Ecto neural progenitor cell (in vitro differentiated cells): ENCODE measurements at places on chromosomes 7 and 10.
A peak's percentile ranks its signal among the peaks of the same experiment; 100 is the strongest.

DNA sequence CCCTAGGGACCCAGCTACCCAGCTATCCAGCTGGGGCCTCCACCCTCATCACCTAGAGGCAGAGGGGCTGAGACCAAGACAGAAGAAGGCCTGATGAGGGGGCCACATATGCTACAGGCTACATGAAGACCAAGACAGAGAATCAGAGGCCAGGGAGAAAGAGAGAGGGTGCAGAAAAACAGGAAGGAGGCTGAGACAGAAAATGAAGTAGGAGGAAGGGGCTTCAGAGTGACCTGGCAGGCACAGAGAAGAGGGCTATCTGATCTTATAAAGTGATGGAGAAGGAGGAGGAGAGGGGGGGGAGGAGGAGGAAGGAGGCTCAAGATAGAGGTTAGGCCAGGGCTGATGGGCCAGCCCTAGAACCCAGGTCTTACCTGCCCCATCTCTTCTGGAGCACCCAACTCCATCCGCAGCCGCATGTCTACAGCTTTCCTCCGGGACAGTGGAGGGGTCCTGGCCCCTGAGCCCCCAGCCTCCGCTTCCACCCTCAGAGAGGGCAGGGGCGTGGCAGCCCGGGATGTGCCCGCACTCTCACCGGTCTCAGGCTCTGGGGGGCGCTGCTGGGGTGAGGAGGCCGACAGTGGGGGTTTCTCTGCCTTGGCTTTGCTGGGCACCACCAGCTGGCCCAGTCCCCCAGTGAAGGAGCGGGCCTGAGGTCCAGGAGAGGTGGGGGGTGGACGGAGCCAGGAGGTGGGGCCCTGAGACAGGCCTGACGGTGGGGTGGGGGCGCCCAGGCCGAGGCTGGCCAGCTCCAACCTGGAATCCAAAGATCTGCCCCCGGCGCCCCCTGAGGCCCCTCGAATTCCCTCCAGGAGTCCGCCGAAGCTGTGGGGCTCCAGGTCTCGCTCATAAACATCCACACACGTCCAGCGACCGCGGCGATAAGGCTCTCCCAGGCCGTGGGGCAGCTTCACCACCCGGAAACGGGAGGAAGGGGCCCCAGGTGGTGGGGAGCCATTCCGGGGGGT is 1.8 kb downstream of the TSC22D4 start:
- DNase-seq = no peak

GRCh38 chr10:89646889-89647657 is 2.0 kb upstream of the PANK1 start:
- no peak for DNase-seq

DNA sequence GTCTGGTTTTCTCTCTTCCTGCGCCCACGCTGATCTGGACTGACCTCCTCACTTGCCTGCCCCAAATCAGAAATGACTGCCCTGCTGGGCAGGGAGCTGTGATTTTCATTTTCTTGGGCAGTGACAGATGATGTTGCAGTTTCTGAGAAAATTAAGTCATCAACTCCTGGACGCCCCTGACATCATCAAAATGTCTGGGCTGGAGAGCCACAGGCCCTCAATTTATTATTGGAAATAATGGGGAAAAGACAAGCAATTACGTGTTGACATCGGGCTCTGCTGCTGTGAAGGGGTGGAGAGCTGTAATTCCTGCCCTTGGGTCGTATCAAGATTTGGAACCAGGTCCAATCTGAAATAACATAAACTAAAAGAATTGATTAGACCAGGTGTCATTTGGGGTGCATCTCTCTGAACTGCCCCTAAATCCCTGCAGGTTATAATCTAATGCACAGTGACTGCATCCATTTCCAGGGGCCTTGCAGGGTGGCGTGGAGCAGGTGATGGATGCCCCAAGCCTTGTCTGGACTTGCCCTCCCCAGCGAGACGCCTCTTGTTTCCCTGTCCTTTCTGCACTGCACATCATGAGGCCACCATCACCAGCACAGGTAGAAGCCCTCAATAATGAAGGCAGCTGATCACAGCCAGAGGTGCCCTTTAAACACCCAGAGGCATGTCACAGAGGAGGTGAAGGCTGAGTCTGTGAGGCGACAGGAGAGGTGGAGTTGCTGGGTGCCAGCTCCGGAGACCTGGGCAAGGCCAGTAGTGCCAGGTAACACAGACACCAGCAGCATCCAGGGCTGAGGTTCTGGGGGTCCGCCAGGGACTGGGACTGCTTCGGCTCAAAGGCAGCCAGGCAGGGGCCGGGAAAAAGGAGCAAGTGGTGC is 98.7 kb downstream of the HTR5A start:
- no peak for DNase-seq

- no peak for DNase-seq
These were observed 42.7 kb downstream of the SKIDA1 start for GRCh38 chr10:21482821-21483220.

- DNase-seq = peak; percentile 76
These were observed 135.0 kb downstream of the ACTR3B start for GRCh38 chr7:152894295-152895170.

- DNase-seq = no peak
These were observed 361.4 kb upstream of the NPSR1 start for GRCh38 chr7:34296663-34297062.

DNA sequence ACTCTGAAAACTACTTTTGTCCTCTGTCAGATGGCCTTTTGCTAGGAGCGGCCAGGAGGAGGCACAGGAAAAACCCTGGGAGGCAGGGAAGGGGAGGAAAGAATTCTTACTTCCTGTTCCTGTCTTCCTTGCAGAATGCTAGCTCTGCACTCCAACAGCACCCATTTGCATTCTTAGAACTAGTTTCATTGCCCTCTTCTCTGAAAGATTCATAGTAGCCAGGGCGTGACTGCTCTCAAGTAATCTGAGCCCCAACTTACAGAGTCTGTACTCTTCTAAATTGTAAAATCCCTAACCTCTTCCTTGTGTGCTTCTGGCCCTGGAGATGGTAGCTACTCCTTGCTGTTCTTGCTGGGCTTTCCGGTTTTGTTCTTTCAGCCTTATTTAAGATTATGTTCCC is 75.3 kb upstream of the STEAP1 start:
- no peak for DNase-seq

DNA sequence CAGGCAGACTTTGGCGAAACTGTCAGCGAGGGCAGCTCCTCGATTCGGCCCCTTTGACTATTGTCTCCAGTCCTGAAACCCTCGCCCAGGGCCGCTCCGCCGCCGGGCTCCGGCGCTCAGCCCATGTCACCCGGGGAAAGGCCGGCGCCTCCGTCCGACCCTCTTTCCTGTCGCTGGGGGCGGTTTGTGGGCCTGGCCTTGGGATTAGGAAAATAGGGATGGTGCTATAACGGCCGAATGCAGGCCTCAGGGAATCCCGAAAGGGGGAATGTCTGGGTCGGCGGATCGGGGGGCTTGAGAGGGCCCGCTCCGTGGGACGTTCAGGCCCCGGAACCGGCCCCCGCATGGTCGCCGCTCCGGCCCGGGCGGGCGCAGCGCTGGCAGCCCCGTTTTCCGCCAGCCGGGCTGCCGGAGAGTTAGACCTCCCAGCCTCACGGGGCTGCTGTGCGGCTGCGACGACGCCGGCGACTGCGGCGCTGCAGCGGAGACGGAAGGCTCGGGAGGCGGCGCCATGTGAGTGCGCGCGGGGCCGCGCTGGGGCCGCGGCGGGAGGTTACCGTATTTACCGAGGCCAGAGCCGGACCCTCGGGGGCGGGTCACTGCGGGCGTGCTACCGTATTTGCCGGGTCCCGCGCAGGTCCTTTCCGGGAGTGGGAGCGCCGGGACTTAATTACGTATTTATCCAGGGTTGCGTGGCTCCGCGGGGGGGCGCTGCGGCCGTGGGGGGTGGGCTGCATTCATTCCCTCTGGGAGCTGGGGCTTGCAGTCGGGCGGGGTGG is 25.9 kb downstream of the ZNF775 start:
- peak; percentile 93 for DNase-seq

- no peak for DNase-seq
These were observed 327.7 kb upstream of the NPSR1 start for GRCh38 chr7:34330308-34330707.

DNA sequence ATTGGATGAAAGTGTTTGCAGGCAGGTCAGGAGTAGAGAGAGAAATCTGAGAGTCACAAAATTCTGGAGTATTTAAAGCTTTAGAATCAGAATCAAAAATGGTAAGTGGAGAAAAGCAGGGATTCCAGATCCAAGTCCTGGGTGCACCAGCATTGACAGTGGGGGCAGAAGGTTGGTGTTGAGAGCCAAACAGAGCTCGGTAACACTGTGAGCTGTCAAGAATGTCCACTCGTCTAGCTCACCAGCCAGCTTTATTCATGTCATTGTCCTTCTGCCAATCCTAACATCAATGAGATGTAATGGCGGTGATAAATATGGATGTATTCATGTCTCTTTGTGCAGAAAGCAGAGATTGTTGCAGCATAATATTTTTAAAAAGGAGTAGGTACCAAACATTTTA is 128.8 kb downstream of the KLF6 start:
- no peak for DNase-seq

- DNase-seq = no peak
These were observed 13.5 kb downstream of the AHR start for GRCh38 chr7:17311952-17312351.

- no peak for DNase-seq
These were observed 72.8 kb upstream of the PPIF start for GRCh38 chr10:79274279-79275104.

- DNase-seq = no peak
These were observed 11.0 kb downstream of the SMO start for GRCh38 chr7:129199406-129199805.

GRCh38 chr10:971150-971542 is 17.1 kb upstream of the GTPBP4 start:
- DNase-seq = no peak

GRCh38 chr10:76012716-76013327 is 581.4 kb downstream of the LRMDA start:
- DNase-seq = no peak

DNA sequence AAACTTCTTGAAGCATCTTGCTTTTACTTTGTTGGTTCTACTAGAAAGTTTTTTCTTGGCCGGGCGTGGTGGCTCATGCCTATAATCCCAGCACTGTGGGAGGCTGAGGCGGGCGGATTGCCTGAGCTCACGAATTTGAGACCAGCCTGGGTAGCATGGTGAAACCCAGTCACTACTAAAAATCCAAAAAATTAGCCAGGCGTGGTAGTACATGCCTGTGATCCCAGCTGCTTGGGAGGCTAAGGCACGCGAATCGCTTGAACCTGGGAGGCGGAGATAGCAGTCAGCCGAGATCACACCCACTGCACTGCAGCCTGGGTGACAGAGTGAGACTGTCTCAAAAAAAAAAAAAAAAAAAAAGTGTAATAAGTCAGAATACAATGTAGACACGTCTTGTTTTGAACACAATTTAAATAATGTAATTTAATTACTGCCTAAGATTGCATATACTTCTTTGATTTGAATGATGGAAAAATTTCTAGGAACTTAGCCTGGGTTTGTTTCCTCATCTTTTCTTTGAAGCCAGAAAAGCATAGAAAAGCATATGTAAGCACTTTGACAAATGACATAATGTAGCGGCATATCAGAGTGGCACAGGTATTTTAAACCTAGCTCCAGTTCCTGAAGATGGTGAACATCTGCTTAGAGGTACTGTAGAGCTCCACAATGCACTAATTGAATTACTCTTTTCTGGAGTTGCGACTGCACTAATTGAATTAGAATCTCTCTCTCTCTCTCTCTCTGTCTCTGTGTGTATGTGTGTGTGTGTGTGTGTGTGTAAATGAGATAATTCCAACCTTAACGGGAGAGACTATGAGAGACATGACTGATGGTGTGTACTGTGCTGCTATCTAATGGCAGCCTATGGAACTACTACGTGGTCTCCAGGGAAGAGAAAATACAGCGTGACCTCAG is 87.8 kb downstream of the BTRC start:
- DNase-seq = peak; percentile 49

DNA sequence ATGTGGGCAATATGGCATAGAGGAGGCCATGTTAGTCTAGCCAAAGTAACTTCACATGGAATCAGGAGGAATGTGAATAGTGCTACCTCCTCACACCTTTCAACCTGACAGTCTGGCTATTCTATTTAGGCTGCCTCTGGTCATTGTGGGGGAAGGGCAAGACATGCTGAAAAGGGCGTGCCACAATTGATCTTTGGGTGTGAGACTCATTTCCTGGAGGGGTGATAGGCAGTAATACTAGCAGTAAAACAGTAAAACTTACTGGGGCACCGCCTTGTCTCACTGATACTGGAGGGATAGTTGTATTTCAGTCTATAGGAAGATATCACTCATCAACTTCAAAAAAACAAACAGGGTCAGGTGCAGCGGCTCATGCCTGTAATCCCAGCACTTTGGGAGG is 88.7 kb downstream of the TMEM168 start:
- no peak for DNase-seq

- peak; percentile 49 for DNase-seq
These were observed 250.9 kb downstream of the PTEN start for GRCh38 chr10:88114368-88114767.

DNA sequence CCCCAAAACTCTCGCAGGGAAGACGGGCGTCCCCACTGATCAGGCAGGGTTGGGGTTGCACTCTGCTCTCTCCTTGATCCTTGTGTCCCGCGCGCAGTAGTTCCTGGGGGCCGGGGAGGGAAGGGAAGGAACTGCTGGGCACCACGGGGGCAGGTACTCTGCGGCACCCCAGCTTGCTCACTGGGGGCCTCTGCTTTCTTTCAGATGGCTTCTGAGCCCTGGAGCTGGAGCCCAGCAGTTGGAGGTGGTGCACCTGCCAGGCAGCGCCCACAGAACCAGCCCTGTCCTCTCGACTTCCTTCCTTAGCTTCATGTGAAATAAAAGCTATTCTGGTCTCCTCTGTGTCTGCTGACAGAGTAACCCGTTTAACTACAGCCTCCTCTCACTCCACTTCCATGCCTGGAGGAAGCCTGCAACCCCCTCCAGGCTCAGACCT is 12.2 kb downstream of the PLAC9 start:
- DNase-seq = no peak

DNA sequence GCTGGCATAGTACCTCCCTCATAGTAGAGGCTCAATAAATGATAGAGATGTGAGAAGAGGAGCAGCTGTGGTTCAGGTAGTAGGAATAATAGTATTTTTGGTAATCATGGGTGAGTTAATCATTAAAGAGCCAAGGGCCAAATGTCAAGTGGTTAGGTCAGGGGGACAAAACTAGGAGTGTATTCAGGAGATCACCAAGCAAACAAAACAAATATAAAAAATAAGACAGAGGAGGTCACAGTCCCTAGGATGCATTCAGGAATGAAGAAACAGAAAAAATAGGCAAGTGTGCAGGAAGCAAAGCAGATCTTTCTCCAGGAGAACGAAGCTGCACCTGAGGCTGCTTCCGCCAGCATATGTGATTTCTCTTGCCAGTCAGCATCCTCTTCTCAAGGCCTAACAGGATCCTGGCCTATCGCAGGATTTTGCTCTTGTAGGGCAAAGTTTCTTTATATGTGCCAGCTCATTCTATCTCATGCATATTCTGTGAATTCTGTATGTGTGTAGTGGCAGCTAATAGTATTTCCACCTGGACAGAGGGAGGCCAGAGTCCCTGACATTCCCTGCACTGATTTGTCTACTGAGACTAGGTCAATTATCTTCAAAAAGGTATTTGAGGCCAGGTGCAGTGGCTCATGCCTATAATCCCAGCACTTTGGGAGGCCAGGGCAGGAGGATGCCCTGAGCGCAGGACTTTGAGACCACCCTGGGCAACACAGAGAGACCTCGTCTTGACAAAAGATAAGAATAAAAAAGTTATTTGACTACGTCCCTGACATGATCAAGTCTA is 82.7 kb downstream of the AKR1D1 start:
- DNase-seq = no peak
